Foreskin melanocyte (primary cell): ENCODE measurements at places on chromosomes 7 and 10.

DNA sequence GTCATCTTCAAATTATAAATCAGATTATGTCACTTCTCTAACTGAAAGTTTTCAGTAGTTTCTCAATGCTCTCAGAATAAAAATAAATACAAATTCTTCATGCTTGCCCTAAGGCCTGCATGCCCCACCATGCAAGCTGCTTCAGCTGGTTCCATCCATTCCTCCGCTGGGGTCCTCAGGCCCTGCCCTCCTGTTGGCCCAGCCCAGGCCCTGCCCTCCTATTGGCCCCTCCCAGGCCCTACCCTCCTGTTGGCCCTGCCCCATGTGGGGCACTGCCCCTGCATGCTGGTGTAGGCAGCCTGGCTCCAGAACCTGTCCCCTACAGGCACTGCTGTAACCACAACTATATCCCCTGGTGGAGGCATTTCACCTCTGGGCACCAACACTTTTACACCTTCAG, 109.3 kb upstream of the TCERG1L start:
- DNase-seq: no peak

GRCh38 chr10:64097391-64098122, 576.4 kb downstream of the REEP3 start:
- no peak for DNase-seq

GRCh38 chr10:12237265-12238220, 41.6 kb downstream of the CDC123 start:
- no peak for DNase-seq

DNA sequence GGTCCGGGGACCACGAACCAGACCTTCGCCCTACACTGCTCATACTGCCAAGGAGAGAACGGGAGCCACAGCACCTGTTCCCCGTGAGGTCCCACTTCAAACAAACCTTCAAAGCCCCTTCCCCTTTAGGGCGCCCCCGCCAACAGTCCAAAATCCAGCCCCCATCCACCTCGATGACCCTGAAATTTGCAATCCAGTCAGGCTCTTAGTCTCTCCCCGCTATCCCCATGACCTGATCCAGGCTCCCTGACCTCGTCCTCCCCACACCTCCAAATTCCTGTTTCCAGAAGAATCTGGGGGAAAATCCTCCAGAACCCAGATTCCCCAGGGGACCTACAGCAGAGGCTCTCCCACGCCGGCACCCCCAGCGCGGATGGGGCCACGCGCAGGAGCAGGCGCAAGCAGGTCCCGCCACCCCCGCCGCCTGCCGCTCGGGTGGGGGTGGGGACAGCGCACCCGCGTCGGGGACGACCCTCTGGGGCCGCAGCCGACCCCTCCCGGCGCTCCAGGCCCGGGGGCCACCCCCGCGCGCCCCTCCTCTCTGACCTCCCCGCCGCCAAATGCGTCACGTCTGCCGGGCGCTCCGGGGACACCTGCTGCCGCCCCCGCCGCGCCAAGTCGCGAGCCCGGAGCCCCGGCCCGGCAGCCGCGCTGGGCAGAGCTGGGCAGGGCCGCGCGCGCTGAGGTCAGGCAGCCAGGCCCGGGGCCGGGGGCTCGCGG, 753 bp downstream of the CAMK2B start:
- DNase-seq: no peak

DNA sequence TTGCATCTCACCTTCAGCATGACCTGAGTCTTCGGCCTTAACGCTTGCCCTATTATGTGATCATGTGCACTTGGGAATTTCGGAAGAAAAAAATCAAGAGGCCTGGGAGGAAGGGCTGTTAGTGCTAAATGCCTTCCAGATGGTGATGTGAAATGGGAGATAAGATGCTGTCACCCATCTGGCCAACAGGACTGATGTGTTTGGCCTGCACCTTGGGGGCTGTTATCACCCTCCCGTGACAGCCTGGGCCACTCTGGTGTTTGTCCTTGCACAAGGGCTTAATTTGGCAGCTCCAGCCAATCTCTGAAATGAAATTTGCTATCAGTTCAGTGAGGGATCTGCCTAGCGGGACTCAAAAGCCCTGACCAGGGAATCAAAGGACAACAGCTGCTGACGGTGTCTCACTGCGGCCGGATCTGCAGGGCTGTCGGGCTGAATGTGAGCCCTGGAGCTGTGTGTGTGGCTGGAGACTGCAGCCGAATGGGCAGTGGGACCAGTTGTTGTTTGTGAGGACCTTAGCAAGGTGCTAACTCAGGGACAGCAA, 131.4 kb upstream of the BTBD16 start:
- DNase-seq: no peak

DNA sequence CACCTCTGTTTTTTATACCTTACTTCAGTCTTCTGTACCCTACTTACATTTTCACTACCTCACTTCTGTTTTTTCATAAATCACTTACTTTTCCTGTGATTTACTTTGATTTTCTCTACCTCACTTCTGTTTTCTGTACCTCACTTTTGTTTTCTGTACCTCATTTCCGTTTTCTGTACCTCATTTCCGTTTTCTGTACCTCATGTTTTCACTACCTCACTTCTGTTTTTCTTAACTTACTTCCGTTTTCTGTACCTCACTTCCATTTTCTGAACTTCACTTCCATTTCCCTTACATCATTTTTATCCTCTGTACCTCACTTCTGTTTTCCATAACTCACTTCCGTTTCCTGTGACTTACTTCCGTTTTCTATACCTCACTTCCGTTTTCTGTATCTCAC, 492.0 kb upstream of the AKR1E2 start:
- DNase-seq: no peak

DNA sequence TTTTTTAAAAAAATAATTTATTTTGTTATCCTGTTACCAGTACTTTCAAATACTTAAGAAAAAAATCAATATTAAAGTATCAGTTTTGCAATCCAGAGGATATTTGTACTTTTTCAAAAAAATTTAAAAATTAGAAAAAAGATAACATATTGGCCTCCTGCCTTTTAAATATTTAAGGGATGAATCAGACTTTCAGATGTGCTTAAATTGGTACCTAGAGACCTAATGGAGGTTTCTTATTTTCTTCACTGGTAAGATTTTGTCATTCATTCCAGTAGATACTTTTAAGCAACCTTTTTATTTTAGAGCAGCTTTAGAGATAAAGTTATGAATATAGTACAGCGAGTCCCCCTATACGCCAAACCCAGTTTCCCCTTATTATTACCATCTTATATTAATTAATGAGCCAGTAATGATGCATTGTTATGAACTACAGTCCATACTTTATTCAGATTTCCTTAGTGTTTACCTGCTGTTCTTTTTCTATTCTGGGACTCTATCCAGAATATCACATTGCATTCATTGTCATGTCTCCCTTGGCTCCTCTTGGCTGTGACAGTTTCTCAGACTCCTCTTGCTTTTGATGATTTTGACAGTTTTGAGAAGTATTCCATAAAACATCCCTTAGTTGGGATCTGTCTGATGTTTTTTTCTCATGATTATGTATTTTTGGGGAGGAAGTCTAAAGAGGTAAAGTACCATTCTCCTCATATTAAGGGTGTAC, 34.2 kb downstream of the BICC1 start:
- no peak for DNase-seq

DNA sequence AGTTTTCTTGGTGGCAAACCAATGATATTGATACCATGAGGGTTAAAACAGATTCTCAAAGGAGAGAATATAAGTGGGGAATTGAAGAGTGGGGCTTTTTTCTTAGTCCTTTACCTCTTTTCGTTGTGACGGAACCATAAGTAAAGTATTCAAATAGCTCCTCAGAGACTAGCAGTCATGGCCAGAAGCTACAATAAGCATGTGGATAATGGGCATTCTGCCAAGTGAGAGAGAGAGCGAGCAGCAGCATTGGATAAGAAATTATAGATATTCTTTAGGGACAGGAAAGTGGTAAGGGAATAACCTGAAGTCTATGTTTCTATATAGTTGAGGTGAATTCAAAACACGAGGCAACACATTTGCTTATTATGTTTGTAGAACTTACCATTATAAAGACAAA, 235.1 kb downstream of the SEMA3E start:
- DNase-seq: no peak

DNA sequence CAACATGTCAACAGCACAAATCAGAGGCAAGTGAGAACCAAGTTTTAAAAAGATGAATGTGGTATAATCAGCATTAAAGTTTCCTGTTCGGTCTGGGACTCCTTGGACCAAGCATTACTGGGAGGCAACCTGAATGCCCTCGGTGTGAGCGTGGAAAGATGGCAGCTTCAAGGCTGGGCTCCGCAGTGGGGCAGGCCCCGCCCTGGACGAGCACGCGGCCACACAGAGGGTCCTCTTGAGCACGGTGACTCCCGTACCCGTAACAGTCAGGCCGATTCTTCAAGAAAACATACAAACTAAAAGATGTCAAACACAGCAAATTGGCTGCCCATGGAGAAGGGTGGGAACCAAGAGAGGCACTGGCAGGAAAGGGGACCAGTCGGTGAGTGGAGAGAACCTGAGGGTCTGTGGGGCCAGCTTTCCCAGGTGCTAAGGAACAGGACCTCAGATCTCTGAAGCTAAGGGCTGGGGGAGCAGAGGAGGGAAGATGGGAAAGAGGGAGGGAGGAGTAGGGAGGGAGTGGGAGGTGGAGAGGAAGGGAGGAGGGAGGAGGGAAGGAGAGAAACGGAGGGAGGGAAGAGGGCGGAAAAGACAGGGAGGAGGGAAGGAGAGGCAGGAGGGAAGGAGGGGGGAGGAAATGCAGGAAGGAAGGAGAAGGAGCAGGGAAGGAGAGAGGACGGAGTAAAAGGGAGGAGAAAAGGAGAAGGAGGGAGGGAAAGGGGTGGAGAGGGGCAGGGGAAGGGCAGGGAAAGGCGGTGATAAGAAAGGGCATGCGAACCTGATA, 71.2 kb upstream of the FAM20C start:
- DNase-seq: no peak

DNA sequence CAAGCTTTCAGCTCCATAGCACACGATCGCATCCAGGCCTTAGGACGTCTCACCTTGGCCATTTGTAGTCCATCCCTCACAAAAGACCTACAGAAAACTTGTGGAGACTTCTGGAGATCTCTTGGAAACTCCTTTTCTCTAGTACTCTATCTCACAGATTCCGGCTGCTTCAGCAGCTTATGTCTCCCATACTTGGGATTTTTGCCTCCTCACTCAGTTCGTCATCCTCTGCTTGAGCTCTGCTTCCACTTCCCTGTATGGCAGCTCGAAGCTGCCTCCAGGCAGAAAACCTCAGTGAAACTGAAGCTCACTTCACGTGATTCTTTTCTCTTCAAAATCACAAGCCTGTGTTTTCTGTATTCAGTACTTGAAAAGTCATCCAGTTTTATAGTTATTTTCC, 178.7 kb upstream of the GDF10 start:
- peak; percentile 43 for DNase-seq

GRCh38 chr10:1605999-1606940, 131.1 kb downstream of the ADARB2 start:
- no peak for DNase-seq
